Trophoblast cell (in vitro differentiated cells and primary cell): ENCODE measurements at places on chromosomes 11 and 22.

DNA sequence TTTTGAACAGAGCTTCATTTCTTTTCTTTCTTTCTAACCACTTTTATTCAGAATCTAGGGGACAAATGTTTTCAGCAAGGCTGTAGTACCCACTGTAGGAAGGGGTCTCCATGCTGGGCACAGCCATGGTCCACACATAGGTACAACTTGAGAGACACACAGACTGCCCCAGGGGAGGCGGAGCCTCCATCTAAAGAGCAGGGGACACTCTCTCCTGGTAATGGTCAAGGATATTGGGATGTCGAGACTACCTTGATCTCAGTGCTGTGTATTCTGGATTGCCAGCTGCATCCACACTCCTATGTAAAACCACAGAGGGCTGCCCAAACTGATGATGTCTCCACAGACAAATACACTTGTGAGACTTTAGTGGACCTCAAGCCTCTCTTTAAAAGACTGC lies 2.9 kb upstream of the APOL3 start:
- DNase-seq, result no peak

DNA sequence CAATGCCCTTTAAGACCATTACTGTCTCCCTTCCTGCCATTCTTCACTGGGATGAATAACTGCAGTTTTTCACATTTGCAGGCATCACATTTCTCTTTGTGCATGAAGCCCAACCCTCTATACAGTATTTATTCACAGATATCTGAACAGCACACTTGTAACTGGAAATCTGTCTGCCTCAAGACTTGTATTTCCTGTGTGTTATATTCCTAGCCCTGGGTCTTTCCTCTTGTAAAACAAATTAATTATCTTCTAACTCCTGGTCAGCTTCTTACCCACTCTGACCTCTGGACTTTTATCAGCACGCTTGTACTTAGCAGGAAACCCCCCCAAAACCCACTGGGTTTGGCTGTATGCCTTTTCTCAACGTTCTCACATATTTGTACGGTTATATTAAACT lies 2.0 kb downstream of the CSRP3 start:
- DNase-seq, result no peak

GRCh38 chr22:50309601-50309991 lies 2.1 kb upstream of the PLXNB2 start:
- DNase-seq, result no peak

DNA sequence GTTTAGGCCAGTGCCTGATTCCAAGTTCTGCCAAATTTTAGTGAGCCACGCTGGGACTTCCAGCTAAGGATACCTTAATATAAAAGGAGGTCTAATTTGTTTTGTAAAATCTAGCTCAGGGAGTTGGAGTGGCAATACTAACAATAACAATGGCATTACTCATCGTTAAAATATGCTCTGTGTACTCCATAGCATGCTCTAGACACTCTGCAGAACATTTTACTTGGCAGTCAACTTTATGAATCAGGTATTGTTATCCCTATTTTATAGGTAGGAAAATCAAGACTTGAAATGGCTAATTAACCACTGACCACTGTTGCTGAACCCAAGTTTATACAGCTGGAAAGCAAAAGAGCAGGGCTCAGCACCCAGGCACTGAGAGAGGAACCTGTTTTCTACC lies 485.0 kb upstream of the KIRREL3 start:
- no peak for DNase-seq

DNA sequence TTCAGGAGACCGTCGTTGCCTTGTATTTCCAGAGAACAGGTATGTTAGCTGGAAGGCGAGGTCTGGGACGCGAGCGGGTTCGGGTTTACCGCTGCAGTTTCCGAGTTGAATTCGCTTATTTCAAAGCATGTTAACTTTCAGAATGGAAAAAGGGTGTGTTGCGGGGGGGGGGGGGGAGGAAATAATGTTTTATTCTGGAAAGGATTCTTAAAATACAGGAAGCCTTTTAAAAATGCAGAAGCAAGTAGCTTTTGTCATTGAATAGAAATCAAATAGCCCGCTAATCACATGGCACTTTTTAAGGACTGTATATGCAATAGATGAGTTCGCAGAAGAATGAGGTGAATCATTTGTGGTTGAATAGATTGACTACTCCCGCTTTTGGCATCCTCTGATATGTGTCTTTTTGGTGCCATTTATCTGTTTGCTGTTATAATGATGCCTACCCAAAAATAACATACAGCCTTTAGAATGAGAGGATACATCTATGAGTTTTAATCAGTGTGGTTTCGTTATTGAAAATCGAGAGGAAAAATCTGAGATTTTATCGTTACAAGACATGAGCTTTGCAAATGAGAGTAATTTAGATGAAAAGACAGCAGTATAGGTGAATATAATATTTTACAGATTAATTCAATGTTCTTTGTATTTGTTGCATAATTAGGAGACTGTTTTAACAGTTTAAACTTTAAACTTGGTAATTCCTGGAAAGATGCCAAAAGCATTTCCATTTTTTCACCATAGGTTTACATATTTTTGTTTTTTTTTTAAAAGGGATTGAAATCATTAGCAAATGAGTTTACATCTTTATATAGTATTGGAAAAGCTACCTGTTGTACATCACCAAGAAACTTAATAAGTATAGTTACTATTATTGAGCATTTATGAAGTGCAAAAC lies 1.7 kb downstream of the PDE3B start:
- DNase-seq, result peak; percentile 30

DNA sequence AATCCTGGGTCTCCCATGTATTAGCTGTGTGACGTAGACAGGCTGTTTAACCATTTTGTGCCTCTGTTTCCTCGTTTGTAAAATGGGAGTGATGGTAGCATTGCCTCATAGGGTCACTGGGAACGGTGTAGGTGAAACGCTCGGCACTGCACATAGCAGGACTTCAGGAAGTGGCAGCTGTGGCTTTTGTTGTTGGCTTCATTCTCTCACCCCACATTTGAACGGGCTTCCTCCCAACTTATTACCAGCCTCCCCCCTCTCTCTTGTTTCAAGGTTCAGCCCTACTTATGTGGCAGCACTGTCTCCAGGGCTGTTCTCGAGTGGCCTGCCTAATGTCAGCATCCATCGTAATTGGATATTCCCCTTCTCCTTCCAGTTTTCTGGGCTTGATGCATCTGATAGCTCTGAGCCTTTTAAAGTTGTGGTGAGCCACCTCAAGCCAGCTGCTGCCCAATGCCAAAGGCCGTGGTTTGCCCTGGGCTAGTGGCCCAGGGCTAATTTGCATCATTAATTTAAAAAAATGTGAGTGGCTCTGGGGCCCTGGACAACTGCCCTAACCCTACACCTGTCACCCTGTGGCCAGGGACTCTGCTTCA lies 217.8 kb upstream of the TBCEL start:
- DNase-seq, result no peak

DNA sequence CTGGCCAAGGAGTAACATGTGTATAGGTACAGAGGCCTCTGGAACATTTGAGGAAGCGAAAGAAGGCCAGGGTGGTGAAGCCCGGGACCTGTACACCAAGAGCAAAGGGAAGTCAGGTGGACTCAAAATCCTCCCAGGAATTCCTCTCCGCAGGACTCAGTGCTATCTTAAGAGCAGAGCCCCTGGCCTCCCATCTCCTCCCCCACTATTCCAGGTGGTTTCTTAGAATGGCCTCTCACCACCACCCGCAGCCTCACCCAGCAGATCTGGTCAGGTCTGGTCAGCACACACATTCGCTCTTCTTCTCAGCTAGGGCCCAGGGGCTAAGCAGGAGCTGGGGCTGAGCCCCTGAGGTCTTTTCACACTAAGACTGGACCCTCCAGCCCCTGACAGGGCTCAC lies 59.1 kb downstream of the SCGB1A1 start:
- DNase-seq, result peak; percentile 71

DNA sequence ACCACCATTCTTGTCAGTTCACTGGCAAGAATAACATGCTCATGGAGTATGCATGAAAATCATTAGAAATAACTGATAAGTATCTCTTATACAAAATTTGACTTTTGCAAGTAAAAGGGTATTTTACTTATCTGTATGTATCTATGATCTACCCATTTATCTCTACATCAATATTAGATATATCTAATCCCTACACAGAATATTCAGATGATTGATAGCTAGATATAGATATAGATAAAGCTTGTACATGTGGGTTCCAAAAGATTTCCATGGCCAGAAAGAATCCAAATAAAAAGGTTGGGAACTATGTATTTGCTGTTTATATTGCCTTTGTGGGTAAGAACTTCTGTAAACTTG lies 185.5 kb downstream of the MAML2 start:
- no peak for DNase-seq

DNA sequence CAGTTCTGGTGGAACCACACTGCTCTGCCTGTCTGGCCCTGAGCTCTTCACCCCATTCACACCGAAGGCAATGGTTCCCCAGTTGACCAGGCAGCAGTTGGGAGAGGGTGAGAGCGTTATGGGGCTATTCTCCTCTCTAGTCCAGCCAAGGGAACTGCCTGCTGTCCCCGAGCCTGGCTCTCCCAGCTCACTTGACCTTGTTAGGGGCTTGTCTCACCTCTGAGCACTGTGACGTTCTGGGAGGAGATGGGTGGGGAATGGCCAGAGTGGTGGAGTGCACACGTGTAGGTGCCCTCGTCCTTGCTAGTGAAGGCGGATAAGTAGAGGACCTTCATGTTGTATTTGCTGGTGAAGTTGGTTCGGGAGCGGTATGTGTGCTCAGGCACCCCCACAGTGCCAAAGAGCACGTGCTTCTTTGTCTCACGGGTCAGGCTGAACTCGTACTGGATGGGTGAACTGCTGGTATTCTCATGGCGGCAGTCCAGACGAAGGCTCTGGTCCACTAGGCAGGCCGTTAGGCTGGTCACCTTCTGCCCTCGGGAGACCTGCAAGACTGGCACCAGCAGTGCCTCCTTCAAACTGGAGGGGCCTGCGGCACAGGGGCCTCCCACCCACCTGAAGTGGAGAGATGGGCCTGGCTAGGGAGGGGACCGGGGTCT lies 3.0 kb downstream of the THY1 start:
- DNase-seq, result no peak

DNA sequence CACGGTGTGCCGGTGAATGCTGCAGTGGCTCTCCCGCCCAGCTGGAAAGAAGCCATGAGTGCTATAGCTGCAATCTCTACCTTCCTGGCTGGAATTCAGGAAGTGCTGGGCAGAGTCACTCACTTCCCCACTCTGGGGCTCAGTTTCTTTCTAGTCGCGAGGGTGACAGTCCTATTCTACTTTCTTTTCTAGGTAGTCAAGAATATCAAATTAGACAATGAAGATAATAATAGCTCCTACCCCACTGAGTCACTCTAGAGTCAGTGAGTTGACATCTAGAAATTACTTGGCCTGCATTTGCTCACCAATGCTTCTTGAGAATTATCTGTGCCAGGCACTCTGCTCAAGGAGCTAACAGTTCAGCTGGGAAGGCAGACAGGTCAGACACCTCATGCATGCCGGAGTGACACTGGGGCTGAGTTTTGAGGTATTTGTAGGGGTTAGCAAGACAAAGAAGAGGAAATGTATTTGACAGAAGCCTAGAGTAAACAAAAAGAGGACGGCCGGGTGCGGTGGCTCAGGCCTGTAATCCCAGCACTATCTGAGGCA lies 3.2 kb downstream of the CENPM start:
- DNase-seq, result no peak

GRCh38 chr11:68052137-68052873 lies 13.5 kb downstream of the TCIRG1 start:
- no peak for DNase-seq
